ENCODE measurements at places on chromosomes 13 and 19.

GRCh38 chr13:99191336-99191899 lies 9.2 kb upstream of the UBAC2 start:
- DNase-seq, result no peak

- DNase-seq, result no peak
Measured at GRCh38 chr13:98961503-98962105, 16.3 kb downstream of the DOCK9 start.

- DNase-seq, result no peak
Measured at GRCh38 chr19:9883231-9883758, 48.2 kb downstream of the PIN1 start.

- DNase-seq, result no peak
Measured at GRCh38 chr19:39046037-39046821, 13.9 kb upstream of the FBXO27 start.

DNA sequence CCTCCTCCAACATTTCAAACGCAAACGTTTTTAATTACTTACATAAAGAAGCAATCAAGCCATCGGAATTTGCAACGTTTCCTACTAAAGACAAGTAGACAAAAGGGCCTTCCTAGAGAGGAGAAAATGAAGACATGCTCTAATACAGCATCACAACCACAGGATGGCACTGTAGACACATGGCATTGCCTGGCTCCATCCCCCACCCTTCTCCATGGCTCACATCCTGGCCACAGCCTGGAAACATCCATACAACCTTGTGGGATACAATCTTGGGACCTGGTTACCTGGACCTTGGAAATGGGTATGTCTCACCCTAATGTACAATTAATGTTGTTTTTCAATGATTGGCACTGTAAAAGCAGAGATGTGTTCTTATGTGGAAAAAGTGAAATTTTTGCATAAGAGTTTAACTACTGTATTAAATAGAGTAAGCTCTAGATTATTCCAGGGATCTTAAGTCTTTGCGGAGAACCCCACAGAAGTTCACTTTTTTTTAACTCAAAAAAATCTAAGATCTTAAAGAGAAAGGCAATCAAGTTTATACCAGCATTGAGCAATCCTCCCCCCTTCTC lies 21.5 kb downstream of the EBPL start:
- DNase-seq, result no peak

- no peak for DNase-seq
Measured at GRCh38 chr19:44731622-44732021, 16.9 kb upstream of the BCL3 start.

DNA sequence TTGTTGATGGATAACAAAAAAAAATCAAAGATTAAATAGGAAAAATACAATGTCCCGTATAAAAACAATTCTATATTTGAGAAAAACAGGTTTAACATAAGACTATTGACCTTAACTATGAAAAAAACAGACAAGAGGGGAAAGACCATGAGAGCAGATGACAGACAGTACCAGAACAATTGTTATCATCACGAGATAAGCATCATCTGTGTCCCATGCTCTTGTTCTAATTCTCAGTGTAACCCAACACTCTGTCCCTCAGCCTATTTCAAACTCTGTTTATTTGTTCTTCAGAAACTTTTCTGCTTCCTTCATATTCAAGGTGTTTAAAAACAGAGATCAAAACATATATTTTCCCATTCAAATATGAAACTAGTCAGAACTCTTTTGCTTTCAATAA lies 216.4 kb downstream of the PCDH9 start:
- DNase-seq, result no peak

GRCh38 chr13:30943881-30944280 lies 11.4 kb downstream of the TEX26 start:
- no peak for DNase-seq

DNA sequence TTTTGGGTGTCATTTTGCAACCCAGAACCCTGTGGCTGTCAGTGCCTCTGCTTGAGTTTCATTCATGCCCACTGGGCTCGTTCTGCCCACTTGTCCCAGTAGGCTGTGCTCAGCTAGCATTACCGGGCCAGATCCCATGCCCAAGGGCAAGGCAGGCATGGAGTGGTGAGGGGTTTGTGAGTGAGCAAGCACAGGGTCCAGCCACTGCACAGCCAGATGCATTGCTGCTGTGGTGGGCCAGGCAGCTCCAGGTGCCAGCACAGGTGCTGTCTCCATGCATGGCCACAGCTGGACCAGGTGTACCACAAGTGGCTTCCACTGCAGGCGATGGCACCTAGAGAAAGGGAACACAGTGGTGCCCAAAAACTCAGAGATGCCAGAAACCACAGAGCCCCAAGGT lies 1671.2 kb downstream of the OLFM4 start:
- DNase-seq, result no peak

DNA sequence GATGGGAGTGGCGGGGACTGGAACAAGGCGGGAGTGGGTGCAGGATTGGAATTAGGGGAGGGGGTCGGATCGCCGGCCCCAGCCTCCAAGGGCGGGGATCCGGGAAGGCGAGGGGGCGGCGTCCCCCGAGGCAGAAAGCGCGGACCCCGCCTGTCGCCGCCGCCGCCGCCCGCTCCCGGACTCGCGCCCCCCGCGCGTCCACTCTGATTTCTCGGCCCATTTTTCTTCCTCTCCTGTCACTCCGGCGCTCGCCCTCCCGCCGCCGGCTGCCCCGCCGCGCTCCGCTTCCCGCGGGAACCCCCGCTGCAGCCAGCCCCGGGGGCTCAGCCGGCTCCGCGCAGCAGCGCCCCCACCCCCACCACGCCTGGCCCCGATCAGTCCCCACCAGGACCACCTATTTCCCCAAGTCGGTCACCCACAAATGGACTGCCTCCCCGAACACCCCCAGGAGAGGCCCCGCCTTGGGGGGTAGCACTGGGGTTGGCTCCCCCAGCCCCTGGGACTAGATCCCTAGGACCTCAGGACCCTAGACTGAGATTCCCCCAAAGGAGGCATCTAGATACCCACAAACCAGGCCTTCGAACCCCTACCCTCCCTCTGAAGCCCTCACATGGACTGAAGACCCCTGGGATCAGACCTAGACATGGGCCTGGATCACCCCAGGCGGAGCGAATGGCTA lies 12.6 kb upstream of the ERFL start:
- no peak for DNase-seq

DNA sequence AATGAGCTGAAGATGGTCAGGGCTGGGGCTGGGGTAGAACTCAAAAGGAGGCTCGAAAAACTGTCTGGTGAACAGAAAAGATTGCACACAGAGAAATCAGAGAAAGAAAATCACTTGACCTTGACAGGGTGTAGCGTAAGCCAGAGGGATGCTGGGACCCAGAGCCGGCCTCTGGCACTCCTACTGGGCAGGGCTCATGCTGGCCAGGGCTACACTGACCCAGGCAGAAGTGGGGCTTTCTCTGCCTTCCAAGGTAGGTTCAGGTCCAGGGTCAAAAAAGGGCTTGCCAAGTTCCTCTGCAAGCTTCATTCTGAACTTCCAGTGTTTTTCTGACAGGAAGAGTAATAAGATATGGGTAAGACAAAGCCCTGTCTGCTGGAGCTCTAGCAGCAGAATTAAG lies 56.2 kb downstream of the LATS2 start:
- no peak for DNase-seq

DNA sequence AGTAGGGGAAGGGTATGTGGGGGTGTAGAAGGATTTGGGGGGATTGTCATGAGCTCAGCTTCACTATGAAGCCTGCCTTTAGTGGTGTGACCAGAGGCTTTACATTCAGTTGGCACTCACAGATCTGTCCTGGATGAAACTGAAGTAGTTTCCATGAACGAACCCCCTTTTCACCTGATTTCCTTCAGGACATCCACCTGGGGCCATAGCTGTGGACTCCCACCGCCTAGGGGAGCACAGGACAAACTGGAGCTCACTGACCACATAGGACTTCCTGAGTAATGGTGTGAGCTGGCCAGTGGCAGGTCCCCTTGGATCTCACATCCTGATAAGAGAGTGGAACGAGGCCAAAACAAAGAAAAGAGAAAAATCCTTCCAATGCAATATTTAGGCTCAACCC lies 54.1 kb downstream of the MRPL57 start:
- DNase-seq, result no peak

GRCh38 chr13:46896341-46897137 lies at the start of gene HTR2A:
TSS of gene HTR2A (minus strand) at chr13:46897053. CDS start at chr13:46895906, 1,147 bp downstream.
- no peak for DNase-seq

- DNase-seq, result no peak
Measured at GRCh38 chr13:31063772-31064171, 97.9 kb downstream of the HSPH1 start.

- no peak for DNase-seq
Measured at GRCh38 chr19:43913383-43913782, 21.7 kb downstream of the ZNF45 start.

DNA sequence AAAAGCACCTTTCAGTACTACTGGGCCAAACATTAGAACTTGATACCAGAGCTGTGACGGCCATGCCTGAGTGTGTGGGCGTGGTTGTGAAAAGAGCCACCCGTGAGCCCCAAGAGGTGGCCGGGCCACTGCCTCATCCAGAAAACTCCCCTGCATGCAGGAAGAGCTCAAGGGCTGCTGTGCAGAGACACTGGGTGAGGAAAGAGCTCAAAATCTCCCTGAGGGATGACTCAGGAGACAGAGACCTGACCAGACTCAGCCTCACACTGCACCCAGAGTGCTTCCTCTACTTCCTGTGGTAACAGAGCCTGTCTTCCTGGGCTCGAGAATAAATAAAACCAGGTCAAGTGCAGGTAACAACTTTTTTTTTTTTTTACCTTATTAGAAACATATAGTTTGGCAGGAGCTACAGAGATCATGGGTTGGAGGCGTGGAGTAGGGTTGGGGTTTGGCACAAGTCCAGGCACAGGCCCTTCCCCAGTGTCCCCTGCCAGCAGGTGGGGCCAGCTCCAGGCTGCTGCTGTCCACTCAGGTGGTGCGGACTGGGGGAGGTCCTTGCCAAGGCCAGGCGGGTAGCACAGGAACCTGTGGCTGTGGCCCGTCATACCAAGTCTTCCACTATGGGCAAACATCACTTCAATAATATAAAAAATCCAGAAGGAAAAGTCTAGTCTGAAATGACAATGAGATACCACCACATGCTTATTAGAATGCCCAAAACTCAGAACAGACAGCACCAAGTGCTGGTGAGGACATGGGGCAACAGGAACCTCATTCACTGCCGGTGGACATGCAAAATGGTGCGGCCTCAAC lies 25.5 kb downstream of the ELL start:
- DNase-seq, result peak; percentile 46

DNA sequence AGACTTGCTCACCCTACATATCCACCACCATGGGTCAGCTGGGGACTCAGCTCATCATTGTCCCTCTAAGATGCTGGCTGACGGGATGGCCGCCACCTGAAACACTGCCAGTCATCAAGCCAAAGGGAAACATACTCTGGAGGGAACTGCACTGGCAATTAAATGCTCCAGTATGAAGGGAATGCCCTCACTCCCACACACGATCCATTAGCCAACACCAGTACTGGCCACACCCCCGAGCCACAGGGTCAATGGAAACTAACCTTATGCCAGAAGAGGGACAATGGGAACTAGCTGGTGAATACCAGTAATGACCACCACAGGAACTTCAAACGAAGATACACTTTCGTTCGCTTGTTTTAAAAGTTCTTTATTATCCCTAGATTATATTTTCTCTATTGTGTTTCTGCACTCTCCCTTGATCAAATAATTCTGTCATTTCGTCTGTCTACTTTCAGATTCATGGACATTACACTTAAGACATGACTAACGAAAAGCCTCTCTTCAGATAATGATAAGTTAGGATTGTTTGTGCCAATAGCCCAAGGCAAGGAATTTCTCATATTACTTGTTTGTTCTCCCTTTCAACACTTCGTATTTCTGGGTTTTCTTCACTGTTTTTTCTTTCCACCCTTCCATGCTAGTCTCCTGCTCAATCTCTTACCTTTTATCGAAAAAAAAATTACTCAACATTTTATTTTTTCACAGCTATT lies 1.7 kb upstream of the ZNF507 start:
- no peak for DNase-seq

DNA sequence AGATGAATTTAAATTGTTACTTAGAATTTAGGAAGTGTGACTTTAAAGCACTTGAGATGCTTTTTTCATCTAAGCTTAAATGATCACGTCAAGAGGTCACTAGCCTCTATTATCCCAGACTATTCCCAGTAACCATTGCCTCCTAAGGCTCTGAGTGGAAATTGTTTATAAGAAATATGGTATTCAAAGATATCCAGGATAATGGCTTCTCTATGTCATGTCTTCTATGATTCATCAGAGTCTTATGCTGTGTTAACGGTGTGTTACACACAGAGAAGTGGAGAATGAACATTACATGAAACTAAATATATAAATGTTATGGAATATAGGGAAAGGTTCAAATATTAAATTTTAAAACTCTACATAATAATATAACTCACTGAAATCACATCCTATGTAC lies 79.8 kb upstream of the NBEA start:
- DNase-seq, result no peak

- no peak for DNase-seq
Measured at GRCh38 chr19:15123900-15124299, 16.7 kb downstream of the SYDE1 start.

GRCh38 chr19:58305932-58306323 lies 751 bp downstream of the ERVK3-1 start:
- DNase-seq, result no peak

GRCh38 chr13:21089830-21090229 lies 28.4 kb upstream of the LATS2 start:
- DNase-seq, result no peak

DNA sequence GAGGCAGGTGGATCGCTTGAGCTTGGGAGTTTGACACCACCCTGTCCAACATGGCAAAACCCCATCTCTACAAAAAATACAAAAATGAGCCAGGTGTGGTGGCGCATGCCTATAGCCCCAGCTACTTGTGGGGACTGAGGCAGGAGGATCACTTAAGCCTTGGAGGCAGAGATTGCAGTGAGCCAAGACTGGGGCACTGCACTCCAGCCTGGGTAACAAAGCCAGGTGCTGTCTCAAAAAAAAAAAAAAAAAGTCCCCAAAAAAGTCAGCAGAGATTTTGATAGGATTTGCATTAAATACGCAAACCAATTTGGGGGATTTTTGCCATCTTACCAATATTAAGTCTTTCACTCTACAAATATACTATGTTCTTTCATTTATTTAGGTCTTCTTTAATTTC lies 21.7 kb upstream of the RPL21 start:
- no peak for DNase-seq

DNA sequence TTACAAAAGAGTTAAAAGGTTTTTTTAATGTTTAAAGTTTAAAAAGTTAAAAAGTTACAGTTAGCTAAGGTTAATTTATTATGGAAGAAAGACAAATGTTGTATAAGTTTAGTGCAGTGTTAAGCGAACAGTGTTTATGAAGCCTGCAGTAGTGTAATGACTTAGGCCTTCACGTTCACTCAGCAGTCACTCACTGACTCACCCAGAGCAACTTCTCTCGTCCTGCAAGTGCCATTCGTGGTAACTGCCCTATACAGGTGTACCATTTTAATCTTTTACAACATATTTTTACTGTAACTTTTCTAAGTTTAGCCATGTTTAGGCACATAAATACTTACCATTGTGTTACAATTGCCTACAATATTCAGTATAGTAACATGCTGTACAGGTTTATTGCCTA lies 398.2 kb upstream of the NBEA start:
- no peak for DNase-seq

DNA sequence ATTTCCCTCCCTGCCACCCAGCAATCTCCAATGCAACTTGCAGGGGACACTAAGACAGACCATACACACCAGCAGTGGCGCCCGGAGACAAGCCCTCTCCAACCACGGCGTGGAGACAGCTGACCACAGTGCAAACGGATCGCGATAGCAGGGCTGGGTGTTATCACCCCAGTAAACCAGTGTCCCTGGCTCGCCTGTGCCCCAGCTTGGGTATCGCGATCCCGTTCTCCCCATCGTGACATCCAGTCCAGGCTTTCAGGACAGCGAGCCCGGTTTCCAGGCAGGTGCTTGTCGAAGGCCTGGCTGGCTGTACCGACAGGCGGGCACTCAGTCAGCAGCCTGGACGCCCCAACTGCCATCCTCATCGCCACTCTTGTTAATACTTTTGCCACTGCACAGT lies 20.7 kb upstream of the NANOS2 start:
- DNase-seq, result no peak

Data from stimulated activated CD4-positive, alpha-beta T cell treated with anti-CD3 and anti-CD28 coated beads, Interleukin-15, amount 100 ng/mL, for 1 hour (primary cell).